Naive thymus-derived CD8-positive, alpha-beta T cell (primary cell): ENCODE measurements at places on chromosomes 6 and 20. TPM values are rescaled to one million over a fixed set of nuclear protein-coding genes. Genes with fewer than 3 reads are reported as not detected.

- no peaks in the 10 kb centered on the region for H3K27me3 ChIP-seq
- DNase-seq = no peak
Observed at GRCh38 chr20:63625771-63626423, 1.0 kb downstream of the GMEB2 start.

Gene RIPPLY2
- not detected for polyA plus RNA-seq

Gene HCK
- polyA plus RNA-seq = 0.24 TPM

Gene THBD
- polyA plus RNA-seq = not detected

GRCh38 chr20:50630578-50631263, 60.6 kb downstream of the RIPOR3 start:
- DNase-seq = no peak
- H3K36me3 ChIP-seq = no peaks in the 10 kb centered on the region
- H3K4me3 ChIP-seq = no peak overlapping the region
- H3K27me3 ChIP-seq = no peaks in the 10 kb centered on the region
- H3K4me1 ChIP-seq = no peaks in the 10 kb centered on the region
